Epithelial cell of alveolus of lung (primary cell): ENCODE measurements at places on chromosomes 5 and 9. TPM values are rescaled to one million over a fixed set of nuclear protein-coding genes. Genes with fewer than 3 reads are reported as not detected.

Gene MOB3B
- 1.0 and 3.8 TPM in 2 replicates for total RNA-seq

Gene MARVELD2
- total RNA-seq: 0.88 and 2.5 TPM in 2 replicates

Gene SPATA31C1
- not detected in 2 replicates for total RNA-seq

Gene LVRN
- total RNA-seq: 0.13 TPM in 1 of 2 replicates, not detected in the other

Gene PKN3
- total RNA-seq: 3.0 and 4.8 TPM in 2 replicates

Gene CTXN3
- not detected in 2 replicates for total RNA-seq

Gene FGD3
- total RNA-seq: 0.26 TPM in 1 of 2 replicates, not detected in the other

Gene RNF224
- not detected in 2 replicates for total RNA-seq

Gene REEP2
- 11.3 and 28.3 TPM in 2 replicates for total RNA-seq

Gene N4BP3
- 1.6 and 2.8 TPM in 2 replicates for total RNA-seq

Gene LRRC14B
- not detected in 2 replicates for total RNA-seq

Gene ANGPTL2
- 10.1 and 50.2 TPM in 2 replicates for total RNA-seq

Gene NR5A1
- total RNA-seq: not detected in 2 replicates

Gene PCA3
- total RNA-seq: not detected in 2 replicates

Gene GGTA1
- total RNA-seq: not detected in 2 replicates

Gene ENHO
- not detected in 2 replicates for total RNA-seq

Gene FYB1
- total RNA-seq: under 0.01 TPM in 1 of 2 replicates, not detected in the other

Gene TLE1
- 28.3 and 41.4 TPM in 2 replicates for total RNA-seq

Gene SLC34A1
- total RNA-seq: not detected in 2 replicates

Gene IL13
- not detected in 2 replicates for total RNA-seq

Gene SLC22A4
- total RNA-seq: 0.08 and 3.4 TPM in 2 replicates

Gene TERT
- not detected in 2 replicates for total RNA-seq

Gene IFNA2
- total RNA-seq: not detected in 2 replicates

Gene TOMM5
- total RNA-seq: 70.5 and 183 TPM in 2 replicates

Gene SHISAL2B
- 4.3 TPM in 1 of 2 replicates, not detected in the other for total RNA-seq

Gene FAT2
- 0.13 and 0.16 TPM in 2 replicates for total RNA-seq

Gene GAS1
- total RNA-seq: 8.5 and 16.1 TPM in 2 replicates

Gene CCDC183
- 1.1 TPM in 1 of 2 replicates, not detected in the other for total RNA-seq

Gene ELOVL7
- total RNA-seq: 0.39 TPM in 1 of 2 replicates, not detected in the other

Gene ERP44
- 14.0 and 14.4 TPM in 2 replicates for total RNA-seq

Gene SOHLH1
- total RNA-seq: not detected in 2 replicates

Gene ADAMTS19
- 0.39 TPM in 1 of 2 replicates, not detected in the other for total RNA-seq

Gene CEP72
- total RNA-seq: 1.6 and 3.4 TPM in 2 replicates

Gene SPINK7
- not detected in 2 replicates for total RNA-seq

Gene DRD1
- total RNA-seq: not detected in 2 replicates

Gene PTGER4
- total RNA-seq: 6.5 and 28.3 TPM in 2 replicates
